ENCODE measurements at places on chromosomes 16 and 17.
A peak's percentile ranks its signal among the peaks of the same experiment; 100 is the strongest.

- no peak for DNase-seq
These were observed 82.1 kb downstream of the VPS53 start for GRCh38 chr17:632560-632959.

DNA sequence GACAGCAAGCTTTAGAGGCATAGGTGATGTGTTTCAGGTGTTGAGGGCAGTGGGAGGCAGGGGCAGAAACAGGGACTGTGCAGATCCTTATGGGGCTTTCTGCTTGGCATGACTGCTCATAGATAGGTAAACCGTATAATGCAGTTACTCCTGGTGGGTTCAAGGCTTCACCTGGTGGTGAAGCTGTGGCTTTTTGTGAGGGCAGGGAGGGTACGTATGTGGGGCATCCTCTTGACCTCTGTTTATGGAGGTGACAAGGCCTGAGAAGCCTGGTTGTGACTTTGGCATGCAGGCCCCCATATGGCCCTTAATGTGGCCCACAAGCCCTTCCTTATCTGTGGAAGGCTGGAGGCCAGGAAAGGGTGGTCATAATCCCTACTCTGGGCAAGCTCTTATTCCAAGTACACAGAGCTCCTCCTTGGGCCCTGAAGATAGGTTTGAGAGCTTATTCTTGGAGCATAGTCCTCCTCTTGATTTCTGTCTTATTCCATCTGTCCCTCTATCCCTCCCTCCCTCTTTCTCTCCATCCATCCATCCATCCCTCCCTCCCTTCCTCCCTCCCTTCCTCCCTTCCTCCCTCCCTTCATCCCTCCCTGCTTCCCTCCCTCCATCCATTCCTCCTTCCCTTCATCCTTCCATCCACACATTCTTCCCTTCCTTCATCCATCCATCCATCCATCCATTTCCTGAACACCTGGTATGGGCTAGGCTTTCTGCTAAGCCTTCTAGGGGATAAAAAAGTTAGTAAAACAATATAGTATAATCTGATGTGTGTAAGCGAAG is 1.3 kb upstream of the CCL16 start:
- DNase-seq = no peak

- no peak for DNase-seq
These were observed 33.2 kb downstream of the TUBD1 start for GRCh38 chr17:59859444-59860025.

DNA sequence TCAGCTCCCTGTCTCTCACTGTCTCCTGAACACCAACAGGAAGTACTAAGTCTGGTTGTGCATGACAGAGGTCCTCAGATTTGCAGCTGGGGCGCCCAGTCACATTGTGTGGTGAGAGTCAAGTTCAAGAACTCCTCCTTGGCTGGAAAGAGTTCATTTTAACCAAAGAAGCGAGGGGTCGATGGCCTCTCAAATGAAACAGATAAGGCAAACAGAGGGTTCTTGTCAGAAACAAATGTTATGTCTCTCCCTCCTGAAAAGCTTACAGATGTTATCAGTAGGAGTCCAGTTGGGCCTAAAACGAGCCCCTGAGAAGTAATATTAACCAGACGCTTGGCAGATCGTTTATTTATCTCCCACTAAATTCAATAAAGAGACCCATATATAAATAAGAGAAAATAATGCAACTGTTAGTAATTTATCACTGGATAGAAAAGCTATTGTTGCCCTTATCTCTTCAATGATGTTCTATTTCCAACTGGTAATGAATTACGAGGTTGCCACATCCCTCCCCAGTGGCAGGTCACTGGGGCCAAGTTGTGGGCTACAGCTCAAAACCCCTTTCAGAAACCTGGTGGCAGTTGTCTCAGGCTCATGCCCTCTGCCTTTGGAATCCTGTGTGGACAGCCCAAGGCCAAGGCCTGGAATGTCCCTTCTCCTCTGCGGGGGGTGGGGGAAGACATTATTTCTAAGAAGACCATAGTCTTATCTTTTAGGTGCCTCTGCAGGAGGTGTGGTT is 307.5 kb upstream of the DYNLRB2 start:
- DNase-seq = no peak

- no peak for DNase-seq
These were observed 4.0 kb upstream of the CDK5R1 start for GRCh38 chr17:32482568-32483320.

DNA sequence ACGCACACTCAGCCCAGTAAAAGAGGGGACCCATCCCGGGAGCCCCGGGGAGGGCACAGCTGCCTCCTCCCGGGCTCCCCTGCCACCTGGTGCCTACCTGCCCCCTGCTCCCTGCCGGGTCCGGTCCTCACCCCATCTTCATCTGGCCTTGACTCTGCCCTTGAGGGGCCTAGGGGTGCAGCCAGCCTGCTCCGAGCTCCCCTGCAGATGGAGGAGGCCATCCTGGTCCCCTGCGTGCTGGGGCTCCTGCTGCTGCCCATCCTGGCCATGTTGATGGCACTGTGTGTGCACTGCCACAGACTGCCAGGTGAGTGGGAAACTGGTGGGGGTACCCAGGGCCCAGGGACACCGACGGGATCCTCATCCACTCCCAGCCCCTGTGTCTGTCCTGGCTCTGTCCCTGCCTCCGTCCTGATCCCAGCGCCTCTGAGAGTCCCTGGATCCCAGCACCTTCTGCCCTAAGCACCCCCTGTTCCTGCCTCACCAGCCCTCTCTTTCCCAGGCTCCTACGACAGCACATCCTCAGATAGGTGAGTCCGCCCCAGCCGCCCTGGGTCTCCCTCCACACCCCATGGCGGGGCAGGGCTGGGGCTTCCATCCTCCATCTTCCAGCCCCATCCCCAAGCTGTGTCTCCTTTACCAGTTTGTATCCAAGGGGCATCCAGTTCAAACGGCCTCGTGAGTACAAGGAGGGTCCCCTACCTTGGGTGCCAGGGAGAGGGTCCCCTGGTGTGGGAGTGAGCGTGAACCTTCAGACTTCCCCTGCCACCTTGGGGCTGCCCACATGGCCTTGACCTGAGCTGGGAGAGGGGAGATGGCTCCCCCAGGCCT is 574 bp downstream of the LAT start:
- DNase-seq = no peak

GRCh38 chr17:18356624-18357023 is 6.7 kb downstream of the SHMT1 start:
- DNase-seq = no peak

DNA sequence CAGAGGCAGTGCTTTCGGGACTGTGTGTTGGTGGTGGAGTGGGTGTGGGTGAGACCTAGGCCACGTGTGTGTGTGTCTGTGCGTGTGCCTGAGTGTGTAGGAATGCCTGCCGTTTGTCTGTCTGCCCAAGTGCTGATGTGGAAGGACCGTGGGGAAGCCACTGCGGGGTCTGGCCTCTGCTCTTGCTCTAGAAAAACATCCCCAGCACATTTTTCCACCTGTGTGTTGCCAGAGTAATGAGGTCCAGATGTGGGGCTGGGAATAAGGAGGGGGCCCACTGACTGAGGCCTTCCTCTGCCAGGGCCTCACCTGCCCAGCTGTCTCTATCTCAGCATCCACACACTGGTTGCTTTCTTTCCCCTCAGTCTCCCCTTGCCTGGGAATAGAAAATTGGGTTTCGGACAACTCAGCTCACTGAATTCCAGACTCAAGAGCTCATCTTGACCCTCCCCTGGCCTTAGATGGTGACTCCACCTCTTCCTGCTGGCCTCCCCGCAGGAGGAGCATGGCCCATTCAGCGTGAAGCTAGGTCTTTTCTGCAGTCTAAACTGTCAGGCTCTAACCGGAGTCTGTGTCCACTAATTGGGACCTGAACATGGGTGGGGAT is 7.6 kb downstream of the SGCA start:
- no peak for DNase-seq

GRCh38 chr16:12406926-12407690 is 396.6 kb downstream of the CPPED1 start:
- DNase-seq = no peak

- DNase-seq = peak; percentile 55
These were observed 12.2 kb downstream of the PRKCB start for GRCh38 chr16:23847948-23848347.

Measured in stimulated activated CD4-positive, alpha-beta T cell treated with anti-CD3 and anti-CD28 coated beads, TNF-alpha, amount 100 ng/mL, for 48 hours (primary cell).